Activated CD4-positive, alpha-beta T cell treated with anti-CD3 and anti-CD28 coated beads, Interleukin-2, amount 50 U/mL, for 24 hours (primary cell): ENCODE measurements at places on chromosomes 7 and 10.

- DNase-seq = no peak
These were observed 10.8 kb downstream of the TMEM120A start for GRCh38 chr7:75983471-75984129.

GRCh38 chr7:22945584-22945983 lies 68.3 kb downstream of the HYCC1 start:
- no peak for DNase-seq

DNA sequence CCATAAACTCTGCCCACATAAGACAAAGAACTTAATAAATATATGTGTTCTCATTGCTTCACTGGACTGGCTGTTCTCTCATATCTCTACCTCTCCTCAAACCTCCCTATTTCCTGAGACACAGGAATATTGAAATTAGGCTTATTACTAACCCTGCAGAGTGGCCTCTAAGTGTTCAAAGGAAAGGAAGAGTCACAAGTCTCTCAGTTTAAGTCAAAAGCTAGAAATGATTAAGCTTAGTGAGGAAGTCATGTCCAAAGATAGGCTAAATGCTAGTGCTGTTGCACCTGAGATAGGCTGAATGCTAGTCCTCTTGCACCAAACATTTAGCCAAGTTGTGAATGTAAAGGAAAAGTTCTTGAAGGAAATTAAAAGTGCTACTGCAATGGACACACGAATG lies 41.1 kb downstream of the GNAI1 start:
- no peak for DNase-seq

DNA sequence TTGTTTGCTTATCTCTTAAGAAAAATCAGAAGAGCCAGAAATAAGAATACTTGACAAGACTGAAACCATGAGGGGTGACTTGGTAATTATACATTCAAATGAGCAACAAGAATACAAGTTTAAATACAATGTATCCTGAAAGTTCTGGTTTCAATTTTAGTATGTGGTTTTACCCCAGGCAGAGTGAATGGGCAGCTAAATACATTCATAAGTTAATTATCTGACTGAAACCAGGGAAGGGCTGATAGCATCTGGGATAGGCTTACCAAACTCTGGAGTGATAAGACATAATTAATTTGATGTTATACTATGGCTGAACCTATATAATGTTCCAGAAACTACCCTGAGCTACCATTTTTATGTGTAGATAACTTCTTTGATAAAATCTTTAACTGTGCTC lies 252.2 kb upstream of the PLXNA4 start:
- DNase-seq = no peak

DNA sequence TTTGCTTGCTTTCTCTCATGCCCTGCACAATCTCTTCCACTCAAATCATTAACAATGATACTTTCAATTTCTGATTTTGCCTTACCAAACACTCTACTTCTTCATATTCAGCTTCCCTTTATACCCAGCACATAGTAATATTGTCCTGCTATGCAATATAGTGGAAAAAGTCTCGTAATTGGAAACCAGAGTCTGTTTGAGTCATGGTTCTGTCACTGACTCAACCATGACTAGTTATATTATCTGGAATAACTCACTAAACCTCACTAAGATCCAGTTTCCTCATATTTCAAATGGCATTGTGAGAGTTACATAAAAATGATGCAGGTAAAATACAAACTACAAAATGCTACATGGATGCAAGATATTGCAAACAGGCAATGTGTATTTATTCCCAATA lies 98.5 kb upstream of the LRRTM3 start:
- DNase-seq = no peak

- DNase-seq = no peak
These were observed 335.2 kb upstream of the RNF32 start for GRCh38 chr7:156305351-156305750.

DNA sequence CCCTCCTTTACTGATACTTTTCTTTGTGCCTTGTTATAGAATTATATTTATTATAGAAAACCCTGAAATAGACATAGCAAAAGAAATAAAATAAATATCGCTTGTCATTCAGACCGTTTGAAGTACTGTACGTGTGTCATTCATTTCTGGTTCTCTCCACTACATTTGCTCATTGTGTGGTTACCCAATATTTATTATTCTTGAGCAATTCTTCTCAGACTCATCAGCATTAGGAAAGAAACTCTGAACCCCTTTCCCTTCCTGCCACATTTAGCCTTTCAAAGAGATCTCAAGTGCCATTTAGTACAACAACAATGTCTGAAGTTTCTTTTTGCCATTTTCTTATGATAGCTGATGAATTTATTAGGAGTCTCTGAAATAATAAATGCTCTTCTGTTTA lies 154.1 kb downstream of the KIAA1217 start:
- no peak for DNase-seq

- DNase-seq = no peak
These were observed 7.8 kb downstream of the TES start for GRCh38 chr7:116218051-116218645.

- no peak for DNase-seq
These were observed 31.3 kb upstream of the MALRD1 start for GRCh38 chr10:19017116-19017890.

- no peak for DNase-seq
These were observed 44.0 kb downstream of the CCDC7 start for GRCh38 chr10:32489901-32490300.

- DNase-seq = no peak
These were observed 13.7 kb upstream of the HOXA13 start for GRCh38 chr7:27213433-27214238.

- peak; percentile 25 for DNase-seq
These were observed at the start of gene NKX2-3 for GRCh38 chr10:99532687-99533495. Gene NKX2-3 (plus strand): TSS chr10:99532942. CDS start chr10:99533132, 190 bp downstream.

DNA sequence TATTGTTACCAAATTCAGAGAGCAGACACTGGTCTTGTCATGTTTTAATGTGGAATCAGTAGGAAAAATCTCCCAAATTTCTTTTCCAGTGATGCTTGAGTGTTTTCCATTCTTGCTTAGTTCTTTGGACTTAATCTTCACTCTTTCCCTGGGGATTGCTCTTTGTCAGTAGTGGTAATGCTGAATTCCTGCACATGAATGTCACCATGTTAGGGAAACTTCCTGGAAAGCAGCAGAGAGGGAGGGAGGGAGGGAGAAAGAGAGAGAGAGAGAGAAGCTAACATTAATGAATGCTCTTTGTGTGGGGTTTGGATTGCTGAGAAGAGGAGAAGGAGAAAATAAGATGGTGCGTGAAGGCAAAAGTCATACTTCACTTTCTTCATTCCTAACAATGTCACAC lies 295.3 kb upstream of the COBL start:
- DNase-seq = no peak

DNA sequence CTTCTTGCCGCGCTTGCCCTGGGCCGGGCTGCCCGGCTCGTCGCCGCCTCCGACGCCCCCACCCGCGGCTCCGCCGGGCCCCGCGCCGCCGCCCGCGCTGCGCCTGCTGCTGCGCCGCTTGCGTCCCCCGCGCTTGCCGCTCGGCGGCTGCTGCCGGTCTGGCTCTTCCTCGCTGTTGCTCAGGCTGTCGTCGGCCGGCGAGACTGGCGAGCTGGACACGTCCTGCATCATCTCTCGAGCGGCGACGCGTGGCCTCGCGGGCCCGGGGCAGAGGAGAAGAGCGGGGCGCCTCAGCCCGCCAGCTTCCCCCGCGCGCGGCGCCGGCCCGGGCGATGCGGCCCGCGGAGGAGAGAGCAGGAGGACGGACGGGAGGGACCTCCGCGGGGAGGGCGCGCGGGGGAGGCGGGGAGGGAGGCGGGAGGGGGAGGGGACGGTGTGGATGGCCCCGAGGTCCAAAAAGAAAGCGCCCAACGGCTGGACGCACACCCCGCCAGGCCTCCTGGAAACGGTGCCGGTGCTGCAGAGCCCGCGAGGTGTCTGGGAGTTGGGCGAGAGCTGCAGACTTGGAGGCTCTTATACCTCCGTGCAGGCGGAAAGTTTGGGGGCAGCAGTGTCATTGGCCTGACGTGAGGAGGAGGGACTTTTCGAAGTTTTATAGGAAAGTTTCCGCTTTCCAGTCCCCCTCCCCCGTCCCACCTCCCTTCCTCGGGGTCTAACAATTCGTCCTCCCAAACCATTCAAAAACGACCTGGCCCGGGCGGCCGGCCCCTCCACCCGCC lies at the start of gene TWIST1:
TWIST1 (minus strand) TSS at position 546 of the 779 bp plus-strand sequence; CDS start at position 231, 315 bp downstream.
- DNase-seq = no peak

GRCh38 chr10:72386916-72387586 lies 32.3 kb upstream of the DNAJB12 start:
- DNase-seq = no peak

DNA sequence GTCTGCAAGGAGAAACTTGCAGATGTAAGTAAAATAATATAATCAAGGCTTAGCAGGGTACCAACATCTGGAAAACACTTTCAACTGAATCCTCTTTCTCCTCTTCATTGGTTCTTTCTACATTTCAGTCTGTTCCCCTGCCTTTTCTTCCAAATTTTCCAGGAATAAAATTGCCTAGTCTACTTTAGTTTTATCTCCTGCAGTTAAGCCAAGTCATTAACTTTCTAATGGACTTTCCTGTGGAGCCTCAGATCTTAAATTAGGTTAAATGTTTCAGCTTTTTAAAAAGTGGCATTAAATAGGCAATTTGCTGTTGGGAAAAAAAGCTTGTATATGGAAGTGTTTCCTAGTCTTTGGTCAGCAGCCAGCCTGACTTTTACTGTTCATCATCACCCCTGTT lies 70.8 kb downstream of the EEPD1 start:
- no peak for DNase-seq

GRCh38 chr10:4083509-4084003 lies 298.5 kb upstream of the KLF6 start:
- DNase-seq = no peak

DNA sequence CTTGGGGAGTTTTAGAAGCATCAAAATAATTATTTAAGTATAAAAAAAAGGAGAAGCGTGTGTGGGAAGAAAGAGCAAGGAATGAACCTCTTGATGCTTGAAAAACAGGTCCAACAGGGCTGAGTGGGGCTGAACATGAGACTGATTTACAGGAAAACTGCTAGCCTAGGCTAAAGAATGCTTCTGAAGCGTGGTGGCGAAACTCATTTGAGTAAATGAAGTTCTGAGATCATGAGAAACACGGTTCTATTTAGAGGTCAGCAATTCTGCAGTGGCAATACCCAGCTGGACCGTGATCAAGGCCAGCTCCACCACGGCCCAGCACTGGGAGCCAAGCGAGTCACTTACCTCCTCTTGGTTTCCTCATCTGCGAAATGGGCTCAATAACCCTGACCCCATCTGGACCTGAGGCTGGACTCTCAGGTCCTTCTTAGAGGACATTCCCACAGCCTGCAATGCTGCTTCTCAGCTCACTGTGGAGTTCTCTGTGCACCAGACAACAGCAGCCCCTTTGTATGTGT lies 140.1 kb upstream of the ADAM12 start:
- no peak for DNase-seq

DNA sequence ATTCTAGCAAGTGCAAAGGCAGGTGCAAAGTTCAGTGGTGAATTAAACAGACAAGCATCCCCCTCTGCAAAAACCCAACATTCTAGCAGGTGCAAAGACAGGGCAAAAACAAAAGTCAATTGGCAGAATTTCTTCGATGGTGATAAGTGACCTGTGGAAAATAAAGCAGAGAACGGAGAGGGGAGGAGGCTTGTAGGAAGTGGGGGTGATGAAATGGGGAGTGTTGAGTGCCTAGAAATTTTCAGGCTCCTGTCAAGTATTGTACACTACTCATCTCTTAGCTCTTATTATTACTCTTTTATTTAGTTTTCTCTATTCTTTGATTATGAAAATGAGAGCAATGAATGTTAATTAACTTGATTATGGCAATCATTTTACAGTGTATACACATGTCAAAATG lies 2.4 kb upstream of the CD36 start:
- no peak for DNase-seq

DNA sequence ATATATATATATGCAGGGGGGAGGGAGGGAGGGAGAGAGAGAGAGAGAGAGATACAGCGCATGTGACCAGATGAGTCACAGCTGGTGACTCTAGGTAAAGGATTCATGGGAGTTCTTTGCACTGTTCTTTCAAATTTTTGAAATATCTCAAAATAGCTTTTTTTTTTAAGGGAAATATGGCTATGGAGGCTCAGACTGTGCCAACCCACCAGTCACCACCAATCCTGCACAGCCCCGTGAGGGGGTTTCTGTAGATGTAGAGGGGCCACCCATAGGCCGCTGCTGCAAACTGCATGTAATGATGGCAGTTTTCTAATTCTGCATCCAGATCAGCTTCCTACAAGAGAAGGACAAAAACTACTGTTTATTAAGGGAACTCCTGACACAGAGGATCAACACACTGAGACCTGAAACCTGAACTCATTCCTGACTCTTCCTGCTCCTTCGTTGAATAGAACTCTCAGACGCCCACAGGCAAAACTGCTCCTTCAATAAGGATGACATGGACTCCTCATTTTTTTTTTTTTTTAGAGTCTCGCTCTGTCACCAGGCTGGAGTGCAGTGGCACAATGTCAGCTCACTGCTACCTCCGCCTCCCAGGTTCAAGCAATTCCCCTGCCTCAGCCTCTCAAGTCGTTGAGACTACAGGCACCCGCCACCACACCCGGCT lies 17.3 kb downstream of the DAGLB start:
- DNase-seq = no peak

DNA sequence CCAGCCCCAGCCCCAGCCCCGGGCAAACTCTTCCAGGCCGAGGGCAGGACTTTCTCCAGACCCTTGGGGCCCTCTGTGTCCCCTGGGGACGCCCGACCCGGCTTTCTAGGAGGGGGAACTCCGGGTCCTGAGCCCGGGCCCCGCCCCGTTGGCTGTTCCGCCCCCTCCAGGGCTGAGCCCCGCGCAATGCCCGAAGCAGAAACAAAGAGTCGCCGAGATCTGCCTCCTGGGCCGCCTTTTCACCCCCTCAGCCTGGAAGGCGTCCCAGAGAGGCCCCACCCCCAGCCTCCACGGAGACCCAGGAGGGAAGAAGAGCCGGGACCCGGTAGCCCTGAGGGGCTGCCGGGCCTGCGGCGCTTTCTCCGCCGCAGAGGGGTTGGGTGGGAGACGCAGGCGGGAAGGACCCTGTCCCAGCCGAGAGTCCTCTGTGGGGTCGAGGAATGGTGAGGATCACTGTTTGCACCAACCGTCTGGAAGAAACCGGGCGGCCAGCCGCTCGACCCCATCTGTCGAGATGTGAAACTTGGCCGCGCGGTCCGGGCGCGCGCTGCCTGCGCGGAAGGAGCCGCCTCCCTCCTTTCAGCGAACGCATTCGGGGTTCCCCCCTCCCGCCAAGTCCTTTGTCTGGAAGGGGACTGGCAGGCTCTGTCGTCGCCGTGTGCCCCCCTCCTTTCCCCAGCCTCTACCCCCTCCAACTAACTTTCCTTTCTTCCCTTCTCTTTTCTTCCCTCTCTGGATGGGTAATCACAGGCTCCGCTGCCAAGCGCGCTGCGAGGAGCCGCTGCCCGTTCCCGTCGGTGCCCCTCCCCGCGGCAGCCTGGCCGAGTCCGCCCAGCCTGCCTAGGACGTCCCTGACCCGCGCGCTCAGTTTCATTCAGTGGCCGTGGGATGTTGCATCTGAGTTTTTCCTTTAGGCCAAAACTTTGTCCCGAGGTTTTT lies 10.2 kb downstream of the EN2 start:
- no peak for DNase-seq

GRCh38 chr7:85081846-85082245 lies 105.0 kb downstream of the SEMA3D start:
- DNase-seq = no peak

GRCh38 chr10:131178521-131179331 lies 132.8 kb downstream of the TCERG1L start:
- DNase-seq = no peak

- no peak for DNase-seq
These were observed 187.4 kb downstream of the CUX1 start for GRCh38 chr7:102004848-102005247.
